ENCODE measurements at places on chromosomes 6 and 20.
A peak's percentile ranks its signal among the peaks of the same experiment; 100 is the strongest.

GRCh38 chr6:152087701-152088100 is 280.2 kb downstream of the ESR1 start:
- DNase-seq: no peak

- DNase-seq: no peak
Measured at GRCh38 chr20:61810066-61810737, 255.5 kb downstream of the TAF4 start.

- no peak for DNase-seq
Measured at GRCh38 chr20:42193119-42193518, 574.9 kb upstream of the CHD6 start.

DNA sequence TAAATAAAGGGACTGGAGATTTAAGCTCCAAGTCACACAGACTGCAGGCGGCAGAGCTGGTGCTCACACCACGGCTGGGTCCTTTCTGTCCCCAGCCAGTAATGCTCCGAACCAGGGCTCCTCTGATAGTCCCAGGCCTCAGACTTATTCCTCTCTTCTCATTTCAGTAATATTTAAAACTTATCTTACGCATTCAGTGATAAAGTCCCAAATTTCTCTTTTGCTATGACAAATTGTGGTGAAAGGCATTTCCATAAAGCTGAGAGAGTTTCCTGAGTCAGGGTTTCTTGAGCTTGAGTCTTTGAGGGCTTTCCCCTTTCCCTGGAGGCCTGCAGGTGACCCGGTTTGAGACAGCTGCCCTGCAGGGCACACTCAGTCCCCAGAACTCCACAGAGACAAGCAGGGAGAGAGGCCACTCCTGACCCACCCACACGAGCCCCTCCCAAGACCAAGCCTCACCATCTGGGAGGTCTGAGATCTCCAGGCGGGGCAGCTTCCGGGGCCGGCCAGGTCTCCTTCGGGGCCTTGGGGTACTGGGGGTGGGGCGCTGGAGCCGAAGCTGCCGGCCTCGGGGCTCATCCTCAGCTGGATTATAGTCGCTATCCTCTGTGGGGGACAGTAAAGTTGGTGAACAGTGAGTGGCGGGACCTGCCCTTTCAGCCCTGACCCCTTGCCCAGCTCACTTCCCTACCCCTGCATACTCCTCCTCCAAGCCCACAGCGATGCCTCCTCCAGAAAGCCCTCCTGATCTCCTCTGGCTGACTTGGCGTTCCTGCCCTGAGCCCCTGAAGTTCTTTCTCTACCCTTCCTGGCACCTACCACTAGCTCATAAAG is 6.6 kb downstream of the ZNF335 start:
- no peak for DNase-seq

DNA sequence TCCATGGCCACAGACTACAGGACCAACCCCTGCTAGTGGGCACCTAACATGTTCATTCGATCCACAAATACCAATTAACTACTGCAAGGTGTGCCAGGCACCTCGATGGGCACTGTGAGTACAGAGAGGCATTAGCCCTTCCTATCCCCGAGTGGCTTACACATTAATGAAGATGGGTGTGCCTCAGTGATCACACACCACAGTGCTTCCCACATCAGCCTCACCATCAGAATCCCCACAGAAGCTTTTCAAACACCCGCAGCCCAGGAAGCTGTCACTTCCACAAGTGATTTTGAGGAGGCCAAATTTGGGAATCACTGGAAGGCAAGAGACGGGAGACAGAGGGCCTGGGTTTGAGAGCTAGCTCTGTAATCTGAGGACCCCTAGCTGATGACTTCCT is 23.7 kb downstream of the EZR start:
- no peak for DNase-seq

GRCh38 chr6:14857501-14857900 is 388.4 kb upstream of the JARID2 start:
- DNase-seq: peak; percentile 93

DNA sequence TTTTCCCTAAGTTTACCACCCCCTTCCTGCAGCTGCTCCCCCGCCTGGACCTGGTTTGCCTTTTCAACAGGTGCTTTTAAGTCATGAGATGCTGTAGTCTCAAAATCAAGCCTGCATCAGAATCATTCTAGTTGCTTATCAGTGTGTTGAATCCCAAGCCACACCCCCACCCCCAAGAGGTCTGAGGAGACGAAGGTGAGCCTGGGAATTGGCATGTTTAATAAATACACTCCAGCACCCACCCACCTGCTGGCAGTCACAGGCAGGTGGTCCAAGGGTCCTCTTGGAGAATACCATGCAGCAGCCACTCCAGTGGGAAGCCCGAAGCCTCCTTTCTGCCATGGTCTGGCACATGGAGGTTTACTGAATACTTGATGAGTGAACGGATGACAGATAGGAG is 1.1 kb upstream of the ADIG start:
- no peak for DNase-seq

DNA sequence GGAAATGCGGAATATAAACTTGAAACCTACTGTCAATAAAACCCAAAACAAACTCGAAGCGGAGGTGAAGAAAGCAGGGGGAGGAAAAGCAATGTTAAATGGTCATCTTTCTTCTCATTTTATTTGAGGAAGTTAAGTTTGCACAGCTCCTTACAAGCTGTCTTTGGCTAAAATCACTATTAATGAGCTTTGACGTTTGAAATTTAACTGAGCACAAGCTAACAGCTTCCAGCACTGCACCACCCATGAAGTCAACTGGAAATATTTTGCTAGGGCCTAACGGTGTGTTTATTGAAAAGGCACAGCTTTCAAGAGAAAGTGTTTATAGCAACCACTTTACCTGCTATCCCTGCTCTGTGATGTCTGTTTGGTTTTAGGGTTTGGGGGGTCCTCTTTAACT is 103.8 kb downstream of the PKHD1 start:
- DNase-seq: no peak

DNA sequence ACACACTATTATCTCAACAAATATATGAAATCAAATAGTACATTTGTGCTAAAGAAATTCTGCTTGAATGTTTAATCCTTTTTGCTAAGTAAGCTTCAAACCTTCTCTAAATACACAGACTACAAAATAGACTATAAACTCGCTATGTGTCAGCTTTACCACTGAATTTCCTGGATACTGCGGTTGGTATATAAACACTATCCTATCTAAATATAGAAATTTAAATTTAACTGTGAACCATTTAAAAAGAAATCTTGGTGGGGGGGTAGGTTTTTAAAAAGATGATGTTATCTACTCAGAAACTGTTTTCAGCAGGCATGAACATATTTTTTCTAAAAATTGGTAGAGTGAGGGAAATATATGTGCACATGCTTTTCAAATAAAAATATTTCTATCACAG is 306.5 kb upstream of the RUNX2 start:
- peak; percentile 91 for DNase-seq

GRCh38 chr20:32564921-32565734 is 20.0 kb downstream of the NOL4L start:
- DNase-seq: no peak

DNA sequence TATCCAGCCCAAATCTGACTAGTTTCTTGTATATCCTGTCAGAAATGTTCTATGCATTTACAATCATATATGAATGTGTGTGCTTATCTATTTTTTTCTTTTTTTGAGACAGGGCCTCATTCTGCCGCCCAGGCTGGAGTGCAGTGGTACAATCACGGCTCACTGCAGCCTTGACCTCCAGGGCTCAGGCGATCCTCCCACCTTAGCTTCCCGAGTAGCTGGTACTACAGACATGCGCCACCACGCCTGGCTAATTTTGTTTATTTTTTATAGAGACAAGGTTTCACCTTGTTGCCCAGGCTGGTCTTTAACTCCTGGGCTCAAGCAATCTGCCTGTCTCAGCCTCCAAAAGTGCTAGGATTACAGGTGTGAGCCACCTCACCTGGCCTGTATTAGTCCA is 3.0 kb upstream of the RAB44 start:
- no peak for DNase-seq

DNA sequence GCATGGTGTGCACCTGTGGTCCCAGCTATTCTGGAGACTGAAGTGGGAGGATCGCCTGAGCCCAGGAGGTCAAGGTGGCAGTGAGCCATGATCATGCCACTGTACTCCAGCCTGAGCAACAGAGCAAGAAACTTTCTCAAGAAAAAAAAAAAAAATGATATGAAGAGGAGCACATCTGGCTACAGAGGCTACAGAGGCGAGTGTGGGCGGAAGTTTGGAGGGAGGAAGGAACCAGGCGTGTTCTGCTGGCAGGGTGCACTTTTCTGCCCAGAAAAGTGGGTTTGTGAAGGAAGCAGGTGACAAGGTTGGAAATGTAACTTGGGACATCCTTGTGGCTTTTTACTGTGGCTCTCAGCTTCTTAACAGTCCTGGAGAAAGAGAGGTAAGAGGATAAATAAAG is 96.7 kb downstream of the SNX5 start:
- DNase-seq: peak; percentile 73
